Stimulated activated CD4-positive, alpha-beta T cell treated with anti-CD3 and anti-CD28 coated beads, Interleukin-2, amount 100 ng/mL, for 24 hours (primary cell): ENCODE measurements at places on chromosomes 2 and 18.

GRCh38 chr2:60550178-60550983, 3.1 kb downstream of the BCL11A start:
- peak; percentile 36 for DNase-seq

GRCh38 chr2:33230195-33230594, 246.3 kb upstream of the RASGRP3 start:
- no peak for DNase-seq

DNA sequence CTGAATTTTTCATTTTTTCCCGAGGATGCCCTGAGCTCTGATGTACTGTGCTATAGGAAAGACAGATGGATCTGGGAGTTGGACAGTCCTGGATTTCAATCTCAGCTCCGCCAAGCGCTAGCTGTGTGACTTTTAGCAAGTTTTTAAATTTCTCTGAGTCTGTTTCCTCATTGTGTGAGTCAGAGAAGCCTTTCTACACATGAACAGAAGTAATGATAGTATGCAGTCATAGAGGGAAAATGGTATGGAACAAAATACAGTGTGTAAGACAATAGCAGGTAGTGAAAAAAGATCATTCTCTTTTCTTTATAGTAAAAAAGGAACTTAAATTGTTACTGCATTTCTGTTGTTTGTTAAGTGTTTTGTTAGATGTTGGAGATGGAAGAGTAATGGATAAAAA, 52.4 kb upstream of the PPM1B start:
- DNase-seq = no peak

GRCh38 chr2:151302879-151303278, 13.4 kb upstream of the NMI start:
- DNase-seq = no peak

DNA sequence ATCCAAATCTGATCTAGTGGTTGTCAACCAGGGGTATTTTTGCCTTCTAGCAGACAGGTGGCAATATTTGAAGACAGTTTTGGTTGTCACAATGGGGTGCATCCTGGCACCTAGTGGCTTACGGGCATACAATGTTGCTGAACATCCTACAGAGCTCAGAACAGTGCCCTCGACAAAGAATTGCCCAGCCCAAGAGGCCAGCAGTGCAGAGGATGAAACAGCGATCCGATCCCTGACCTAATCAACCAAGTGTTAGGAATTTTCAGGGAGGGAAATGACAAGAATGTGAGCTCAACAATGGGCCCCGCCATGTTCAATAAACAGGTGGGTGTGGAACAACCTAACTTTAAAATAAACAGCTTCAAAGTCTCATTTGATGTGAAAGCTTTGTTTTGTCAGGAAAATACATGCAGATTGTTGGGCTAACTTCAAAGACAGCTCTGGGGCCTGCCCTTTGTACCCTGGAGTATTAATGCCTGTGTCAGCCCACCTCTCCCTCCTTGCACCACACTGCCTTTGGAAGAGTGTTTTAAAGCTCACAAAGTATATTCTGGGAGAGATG, 22.5 kb upstream of the SCYGR5 start:
- no peak for DNase-seq

- no peak for DNase-seq
Measured at GRCh38 chr2:238170386-238171071, 11.8 kb downstream of the ERFE start.

DNA sequence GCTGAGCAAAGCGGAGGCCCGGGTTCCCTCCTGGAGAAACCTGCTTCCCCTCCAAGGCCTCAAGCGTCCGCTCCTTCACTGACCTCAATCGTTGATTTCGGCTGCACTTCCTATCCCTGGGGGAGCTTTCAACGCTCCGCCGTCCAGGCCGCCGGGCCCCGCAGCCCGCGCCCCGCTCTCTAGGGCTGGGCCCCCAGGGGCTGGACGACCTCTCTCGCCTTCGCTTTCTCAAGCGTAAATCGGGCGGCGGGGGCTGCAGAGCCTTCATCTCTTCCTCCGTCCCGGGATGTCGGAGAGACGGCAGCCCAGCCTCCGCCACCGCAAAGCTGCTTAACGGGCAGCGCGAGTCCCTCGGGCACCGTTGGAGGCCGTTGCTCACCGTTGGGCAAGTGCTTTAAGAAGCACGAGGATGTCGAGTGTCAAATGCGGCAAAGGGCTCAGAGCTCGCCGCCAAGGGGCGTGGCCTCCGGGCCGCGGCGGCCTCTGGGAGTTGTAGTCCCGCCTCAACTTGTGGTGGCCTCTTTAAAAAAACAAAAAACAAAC, 8.5 kb downstream of the HES6 start:
- DNase-seq = peak; percentile 79

DNA sequence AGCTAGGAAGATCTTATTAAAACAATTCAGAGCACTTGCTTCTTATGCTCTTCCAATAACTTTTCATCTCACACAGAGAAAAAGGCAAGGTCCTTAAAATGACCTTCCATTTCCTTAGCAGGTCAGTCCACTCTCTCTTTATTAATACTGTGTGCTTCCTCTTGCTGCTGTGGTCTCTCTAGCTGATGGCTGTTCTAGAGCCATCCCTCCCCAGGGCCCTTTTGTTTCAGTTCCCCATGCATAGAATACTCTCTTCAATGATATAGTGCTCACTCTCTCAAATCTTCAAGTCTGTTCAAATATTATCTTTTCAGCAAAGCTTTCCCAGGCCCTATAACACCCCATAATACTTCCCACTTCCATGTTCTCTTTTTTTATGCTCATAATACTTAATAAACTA, 469.3 kb downstream of the METTL4 start:
- no peak for DNase-seq

DNA sequence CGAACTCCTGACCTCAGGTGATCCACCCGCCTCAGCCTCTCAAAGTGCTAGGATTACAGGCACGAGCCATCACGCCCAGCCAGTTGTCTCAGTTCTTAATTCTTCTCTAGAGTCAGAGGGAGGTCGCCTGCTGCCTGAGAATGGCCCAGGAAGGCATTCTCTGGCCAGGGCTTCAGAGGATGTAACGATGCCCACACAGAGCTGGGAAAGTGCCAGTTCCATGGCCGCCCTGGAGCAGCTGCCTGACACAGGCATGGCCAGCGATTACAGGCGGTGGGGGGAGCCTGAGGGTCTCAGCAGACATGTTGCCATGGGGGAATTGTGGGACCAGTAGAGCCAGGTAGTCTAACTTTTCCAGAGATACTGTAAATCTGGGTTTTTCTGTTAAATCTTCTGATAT, 25.6 kb upstream of the DNMT3A start:
- no peak for DNase-seq

DNA sequence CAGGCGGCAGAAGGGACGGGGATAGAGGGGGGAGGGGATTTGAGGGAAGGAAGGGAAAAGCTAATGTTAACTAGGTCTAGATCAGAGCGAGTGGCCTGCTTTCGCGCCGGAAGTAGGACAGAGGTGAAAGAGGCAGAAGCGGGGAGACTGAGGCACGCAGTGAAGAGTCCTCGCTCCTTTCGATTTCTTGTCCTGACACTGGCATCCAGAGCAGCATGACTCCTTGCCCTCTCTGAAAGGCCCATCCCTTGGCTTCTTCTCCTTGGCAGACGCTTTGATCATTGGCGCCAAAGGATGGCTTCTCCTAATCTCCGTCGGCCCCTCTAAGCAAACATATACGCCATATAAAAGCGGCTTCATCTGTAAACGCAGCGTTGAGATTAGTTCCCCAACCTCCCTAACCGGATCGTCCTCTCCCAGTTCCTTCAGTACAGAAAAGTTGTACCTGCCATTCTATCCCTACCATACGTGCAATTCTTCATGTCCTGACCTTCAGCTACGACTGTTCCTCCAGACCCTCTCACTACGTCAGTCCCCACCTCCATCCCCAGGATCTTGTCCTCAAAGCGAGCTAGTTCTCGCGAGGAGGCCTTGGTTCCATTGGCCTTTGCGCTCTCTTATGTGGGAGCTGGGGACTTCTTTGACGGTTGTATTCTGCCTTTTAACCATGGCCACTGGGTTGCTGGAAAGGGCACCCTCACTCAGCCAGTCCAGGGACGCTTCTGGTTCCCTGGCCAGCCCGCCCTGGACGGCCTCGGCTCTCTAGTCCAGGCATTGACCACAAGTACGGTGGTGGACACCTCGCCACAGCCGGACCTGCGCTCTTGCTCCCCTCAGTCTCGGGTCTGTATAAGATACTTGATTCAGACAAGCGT, 857 bp upstream of the NEUROD1 start:
- no peak for DNase-seq

- DNase-seq = no peak
Measured at GRCh38 chr2:109408043-109408335, 205.8 kb downstream of the SEPTIN10 start.

- DNase-seq = no peak
Measured at GRCh38 chr2:235223011-235223410, 270.8 kb upstream of the AGAP1 start.

DNA sequence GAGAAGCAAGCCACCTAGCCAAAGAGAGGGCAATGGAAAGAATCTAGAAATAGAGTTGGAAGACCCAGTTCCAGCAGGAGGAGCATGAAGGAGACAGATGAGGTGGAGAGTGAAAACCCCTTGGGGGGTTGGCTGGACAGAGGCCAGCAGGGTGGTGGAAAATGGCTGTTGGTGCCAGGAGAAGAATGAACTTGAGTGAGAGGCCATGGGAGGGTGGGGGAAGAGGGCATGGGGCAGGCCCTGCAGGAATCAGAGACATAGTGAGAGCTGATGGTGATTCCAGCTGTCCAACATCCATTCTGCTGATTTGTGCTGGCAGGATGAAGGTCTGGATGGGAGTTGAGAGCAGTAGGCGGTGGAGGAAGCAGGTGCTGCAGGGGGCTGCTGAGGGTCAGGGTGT, 108.0 kb upstream of the TNP1 start:
- DNase-seq = no peak

- no peak for DNase-seq
Measured at GRCh38 chr2:210899131-210899530, 342.7 kb downstream of the CPS1 start.

- DNase-seq = no peak
Measured at GRCh38 chr2:9037166-9037565, 33.7 kb upstream of the MBOAT2 start.

DNA sequence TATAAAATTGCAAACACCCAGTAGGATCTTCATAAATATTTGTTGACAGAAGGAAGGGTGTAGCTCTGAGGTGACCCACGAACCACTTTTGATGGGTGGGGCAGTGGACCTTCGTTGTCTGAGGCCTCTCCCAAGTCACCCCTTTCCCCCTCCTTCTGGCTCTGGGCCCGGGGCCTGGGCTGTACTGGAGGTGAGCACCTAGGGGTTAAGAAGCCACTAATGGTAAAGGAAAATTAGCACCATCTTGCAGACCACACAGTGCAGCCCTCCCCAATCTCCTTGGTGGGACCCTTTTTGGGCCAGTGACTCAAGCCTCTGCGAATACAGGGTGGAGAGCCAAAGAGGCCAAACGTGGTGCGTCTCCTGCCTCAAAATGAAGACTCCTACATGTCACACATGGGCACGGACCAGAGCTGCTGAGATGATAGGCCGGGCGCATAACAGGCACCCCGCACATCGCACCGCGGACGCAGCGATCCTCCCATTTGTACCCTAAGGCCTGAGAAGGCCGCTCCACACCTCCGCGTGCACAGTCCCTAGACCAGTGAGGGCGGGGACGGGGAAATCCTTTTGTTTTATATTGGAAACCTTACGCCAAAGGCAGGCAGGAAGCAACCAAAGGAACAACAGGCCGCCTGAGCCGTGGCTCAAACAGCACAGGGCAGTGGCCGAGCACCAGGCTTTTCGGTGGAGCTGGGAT, 31.9 kb upstream of the ATP6V1B1 start:
- DNase-seq = no peak

GRCh38 chr2:127619877-127620705, 25.9 kb upstream of the GPR17 start:
- DNase-seq = no peak

DNA sequence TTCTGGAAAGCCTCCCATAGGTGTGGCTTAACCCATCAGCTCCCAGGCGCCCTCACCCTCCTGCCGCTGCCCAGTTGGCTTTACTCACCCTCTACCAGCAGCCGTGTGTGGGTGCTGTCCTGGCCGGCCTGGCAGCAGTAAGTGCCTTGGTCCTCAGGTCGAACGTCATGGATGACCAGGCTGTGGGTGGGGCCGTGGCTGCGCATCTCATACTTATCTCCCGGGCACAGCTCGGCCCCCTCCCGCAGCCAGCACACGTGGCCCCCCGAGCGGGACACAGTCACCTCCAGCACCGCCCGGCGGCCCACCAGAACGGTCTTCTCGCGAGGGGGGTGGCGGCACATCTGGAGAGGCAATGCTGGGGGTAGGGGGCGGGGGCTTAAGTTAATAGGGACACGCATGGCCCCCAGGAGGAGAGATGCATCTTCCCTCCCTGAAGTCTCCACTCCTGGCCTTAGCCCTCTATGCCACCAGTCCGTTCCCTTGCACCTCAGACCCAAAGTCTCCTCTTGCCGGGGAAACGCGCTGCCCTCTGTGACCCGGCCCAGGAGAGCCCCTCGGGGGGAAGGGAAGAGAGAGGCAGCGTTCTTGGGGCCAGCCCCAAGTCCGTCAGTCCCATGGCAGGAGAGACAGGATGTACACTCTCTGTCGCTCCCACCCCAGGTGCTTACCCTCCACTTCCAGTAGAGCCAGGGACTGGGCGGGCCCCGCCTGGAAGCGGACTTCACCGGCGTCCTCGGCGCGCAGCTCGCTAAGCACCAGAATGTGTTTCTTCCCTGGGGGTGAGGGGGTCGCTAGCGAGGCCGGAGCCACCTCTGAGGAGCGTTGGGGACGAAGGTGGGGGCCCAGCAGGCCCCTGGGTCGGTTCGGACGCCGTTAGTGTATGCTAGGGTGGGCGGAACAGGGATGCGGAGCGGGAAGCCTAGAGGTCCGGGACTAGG, 7.9 kb downstream of the TMEM198 start:
- peak; percentile 27 for DNase-seq

DNA sequence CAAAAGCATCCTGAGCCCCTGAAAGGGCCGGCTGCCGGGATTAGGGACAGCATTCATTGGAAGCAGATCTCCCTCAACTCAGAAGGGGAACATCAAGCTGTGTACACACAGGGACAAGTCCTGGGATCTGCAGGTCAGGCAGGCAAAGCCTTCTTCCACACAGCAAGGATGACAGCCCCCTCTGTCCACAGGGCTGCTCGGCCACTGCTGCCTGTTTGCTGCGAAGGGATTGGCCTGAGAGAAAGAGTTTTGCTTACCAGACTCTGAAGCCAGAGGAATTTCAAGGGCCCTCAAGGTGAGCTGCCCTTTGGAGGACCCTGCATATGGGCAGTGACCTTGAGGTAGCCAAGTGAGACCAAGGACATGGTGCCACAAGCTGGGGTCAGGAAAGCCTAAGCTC, 11.1 kb downstream of the ZBTB7C start:
- DNase-seq = no peak

GRCh38 chr18:3998698-3999333, 456.3 kb downstream of the DLGAP1 start:
- DNase-seq = peak; percentile 6

- no peak for DNase-seq
Measured at GRCh38 chr2:240687045-240687740, 4.5 kb upstream of the AQP12A start.

- no peak for DNase-seq
Measured at GRCh38 chr2:136055929-136056688, 61.8 kb downstream of the CXCR4 start.

DNA sequence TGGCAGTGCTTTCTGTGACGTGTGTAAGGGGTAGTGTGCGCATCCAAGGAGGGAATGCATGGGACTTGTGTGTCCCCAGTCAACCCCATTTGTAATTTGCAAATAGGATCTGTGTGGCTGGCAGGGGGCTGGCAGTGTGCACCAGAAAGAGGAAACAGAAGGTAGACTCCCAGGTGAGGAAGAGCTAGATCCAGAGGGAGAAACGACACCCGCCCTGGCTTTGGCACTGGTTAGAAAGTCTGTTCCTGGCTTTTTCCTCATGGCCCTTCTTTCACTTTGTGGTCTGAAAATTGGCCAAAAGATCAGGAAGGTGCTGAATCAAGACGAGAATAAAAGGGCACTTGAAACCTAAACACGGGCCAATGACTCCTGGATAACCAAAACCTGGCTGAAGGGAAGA, 33.3 kb downstream of the PRKCE start:
- no peak for DNase-seq
